Neural progenitor cell (in vitro differentiated cells): ENCODE measurements at places on chromosomes 12 and 14. TPM values are rescaled to one million over a fixed set of nuclear protein-coding genes. Genes with fewer than 3 reads are reported as not detected.

VRTN gene
- 7.9 and 18.6 TPM in 2 replicates for total RNA-seq

C12orf54 gene
- not detected in 2 replicates for total RNA-seq

TBX3 gene
- not detected in 2 replicates for total RNA-seq

DNA sequence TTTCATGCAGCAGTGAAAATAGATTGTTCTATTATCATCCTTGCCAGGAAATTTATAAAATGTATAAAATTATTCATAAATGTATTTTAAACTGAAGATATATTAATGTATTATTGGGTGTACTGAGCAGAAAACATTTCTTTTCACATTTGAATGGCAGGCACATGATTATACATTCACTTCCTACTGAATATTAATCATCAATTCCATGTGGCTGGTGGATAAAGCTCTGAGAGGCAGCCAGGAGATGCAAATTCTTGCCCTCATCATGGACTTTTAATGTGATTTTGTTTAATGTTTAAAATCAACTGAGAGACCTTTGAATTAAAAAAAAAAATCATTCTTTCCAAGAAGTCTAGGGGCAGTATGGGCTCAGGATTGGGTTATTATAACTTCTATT is 40.8 kb downstream of the ANO6 start:
- no peaks in the 10 kb centered on the region for H3K36me3 ChIP-seq
- H3K27me3 ChIP-seq: no peaks in the 10 kb centered on the region
- peaks cover 13% of the 10 kb centered on the region for H3K4me1 ChIP-seq
- H3K4me3 ChIP-seq: no peak overlapping the region

DNA sequence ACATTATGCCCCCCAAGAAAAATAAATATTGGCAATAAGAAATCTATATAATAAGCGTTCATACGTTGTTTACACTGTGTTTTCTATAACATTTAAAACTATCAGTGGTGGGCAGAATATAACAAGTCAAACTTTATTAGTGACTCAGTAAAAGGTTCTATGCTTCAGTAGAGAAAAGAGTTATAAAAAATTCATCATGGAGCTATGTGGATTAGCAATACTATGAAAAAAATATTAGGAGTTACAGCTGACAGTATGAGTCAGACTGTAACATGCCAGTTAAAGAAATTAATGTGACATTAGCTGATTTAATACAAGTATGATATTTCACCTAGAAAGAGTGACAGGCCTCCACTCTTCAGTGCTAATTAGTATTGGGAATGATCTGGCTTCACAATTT is 125.1 kb upstream of the GARIN6 start:
- no peak overlapping the region for H3K4me3 ChIP-seq
- no peak overlapping the region for H3K27ac ChIP-seq
- no peaks in the 10 kb centered on the region for H3K4me1 ChIP-seq
- no peaks in the 10 kb centered on the region for H3K36me3 ChIP-seq
- no peak for DNase-seq

GRCh38 chr14:103474893-103475292 is 47.7 kb downstream of the CKB start:
- no peaks in the 10 kb centered on the region for H3K27me3 ChIP-seq
- DNase-seq: no peak
- H3K36me3 ChIP-seq: peaks cover 6% of the 10 kb centered on the region
- no peak overlapping the region for H3K27ac ChIP-seq
- H3K4me3 ChIP-seq: no peak overlapping the region

GRCh38 chr12:53935383-53936341 is 3.0 kb upstream of the HOXC13 start:
- H3K27me3 ChIP-seq: peaks cover 100% of the 10 kb centered on the region
- no peak for DNase-seq
- H3K4me3 ChIP-seq: peak overlapping the region; percentile 9
- no peaks in the 10 kb centered on the region for H3K4me1 ChIP-seq

GRCh38 chr12:88802096-88802706 is 221.9 kb upstream of the KITLG start:
- H3K27me3 ChIP-seq: no peaks in the 10 kb centered on the region
- no peaks in the 10 kb centered on the region for H3K4me1 ChIP-seq
- H3K36me3 ChIP-seq: no peaks in the 10 kb centered on the region
- DNase-seq: no peak
- no peak overlapping the region for H3K27ac ChIP-seq

DNA sequence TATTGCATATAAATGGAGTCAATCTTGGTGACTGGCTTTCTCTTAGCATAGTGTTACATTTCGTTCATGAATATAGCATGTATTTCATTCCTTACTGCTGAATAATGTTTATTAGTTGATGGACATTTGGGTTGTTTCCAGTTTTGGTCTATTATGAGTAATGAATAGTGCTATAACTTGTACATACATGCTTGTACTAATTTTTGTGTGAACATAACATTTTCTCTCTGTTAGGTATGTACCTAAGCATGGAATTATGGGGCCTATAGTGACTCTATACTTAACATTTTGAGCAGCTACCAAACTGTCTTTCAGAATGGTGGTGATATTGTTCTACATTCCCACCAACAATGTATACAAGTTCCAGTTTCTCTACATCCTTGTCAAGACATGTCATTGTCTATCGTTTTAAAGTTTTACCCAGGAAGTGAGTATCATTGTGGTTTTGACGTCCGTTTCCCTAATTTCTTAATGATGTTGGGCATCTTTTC is 23.1 kb downstream of the ATP2A2 start:
- H3K36me3 ChIP-seq: peaks cover 23% of the 10 kb centered on the region
- no peaks in the 10 kb centered on the region for H3K4me1 ChIP-seq
- H3K27me3 ChIP-seq: no peaks in the 10 kb centered on the region

DNA sequence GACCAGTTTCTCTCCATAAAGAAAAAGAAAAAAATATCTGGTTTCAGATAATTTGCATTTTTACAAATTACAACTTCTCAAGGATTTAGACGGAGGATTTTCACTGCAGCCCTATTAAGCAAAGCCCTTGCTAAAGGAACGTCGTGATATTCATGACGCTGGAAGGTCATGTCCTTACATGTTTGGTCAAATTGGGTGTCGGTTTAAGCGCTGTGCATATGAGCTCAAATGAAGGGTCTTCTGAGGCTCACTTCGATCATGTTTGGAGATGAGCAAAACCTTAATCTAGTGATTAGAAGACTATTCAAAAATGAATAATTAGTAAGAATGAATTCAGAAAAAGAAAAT is 67.3 kb upstream of the USP15 start:
- H3K27ac ChIP-seq: no peak overlapping the region
- DNase-seq: peak; percentile 3
- no peaks in the 10 kb centered on the region for H3K36me3 ChIP-seq
- peaks cover 13% of the 10 kb centered on the region for H3K4me1 ChIP-seq
- peaks cover 47% of the 10 kb centered on the region for H3K27me3 ChIP-seq
- peak overlapping the region; percentile 65 for H3K4me3 ChIP-seq
